A549 treated with Mapracorat at 1 μM for 4 hours (cell line): ENCODE measurements at places on chromosomes 2 and 18. TPM values are rescaled to one million over a fixed set of nuclear protein-coding genes. Genes with fewer than 3 reads are reported as not detected.

Gene ZAP70
- 0.27 TPM in 1 of 5 replicates, not detected in the others for total RNA-seq

Gene UGT1A9
- 3.7 to 5.0 TPM (median 4.1 TPM) in 5 replicates for total RNA-seq

Gene HAAO
- total RNA-seq = not detected in 5 replicates

Gene VWA3B
- total RNA-seq = 0.33 to 0.80 TPM (median 0.37 TPM) in 3 of 5 replicates, not detected in the others

Gene FSHR
- not detected in 5 replicates for total RNA-seq

Gene STON1
- total RNA-seq = 0.33 to 0.55 TPM (median 0.41 TPM) in 5 replicates

Gene KLHL41
- total RNA-seq = 0.10 to 0.50 TPM (median 0.20 TPM) in 5 replicates

Gene C2orf78
- total RNA-seq = not detected in 5 replicates

Gene CABYR
- total RNA-seq = 12.9 to 19.3 TPM (median 14.1 TPM) in 5 replicates

Gene LOXL3
- 0.20 to 0.50 TPM (median 0.44 TPM) in 5 replicates for total RNA-seq

Gene COPS8
- total RNA-seq = 133 to 172 TPM (median 140 TPM) in 5 replicates

Gene PROM2
- total RNA-seq = not detected in 5 replicates

Gene TRIM54
- total RNA-seq = 0.70 to 1.3 TPM (median 0.91 TPM) in 5 replicates

Gene CRYGC
- total RNA-seq = not detected in 5 replicates

Gene DSG4
- not detected in 5 replicates for total RNA-seq

Gene CD8B2
- total RNA-seq = not detected in 5 replicates

Gene MC2R
- total RNA-seq = not detected in 5 replicates

Gene TSPYL6
- total RNA-seq = not detected in 5 replicates

Gene CDH2
- total RNA-seq = 33.8 to 49.4 TPM (median 45.3 TPM) in 5 replicates

Gene CNRIP1
- 1.5 to 2.3 TPM (median 2.1 TPM) in 5 replicates for total RNA-seq

Gene MEIS1
- 1.2 to 2.6 TPM (median 1.6 TPM) in 5 replicates for total RNA-seq

Gene ZNF892
- 0.25 to 0.59 TPM (median 0.35 TPM) in 5 replicates for total RNA-seq

Gene LRRC30
- total RNA-seq = not detected in 5 replicates

Gene OR6B2
- not detected in 5 replicates for total RNA-seq

Gene CREB1
- total RNA-seq = 16.7 to 27.8 TPM (median 21.9 TPM) in 5 replicates

Gene CD207
- total RNA-seq = not detected in 5 replicates

Gene LRP2
- 0.03 to 0.06 TPM in 2 of 5 replicates, not detected in the others for total RNA-seq

Gene SCRN3
- 13.2 to 18.5 TPM (median 14.6 TPM) in 5 replicates for total RNA-seq

Gene SNORC
- 4.7 to 14.3 TPM (median 11.0 TPM) in 5 replicates for total RNA-seq
